Esophagus muscularis mucosa (tissue), 4 donors: ENCODE measurements at places on chromosomes 3 and 15.
A peak's percentile ranks its signal among the peaks of the same experiment; 100 is the strongest.

- H3K36me3 ChIP-seq = peaks cover 59% of the 10 kb centered on the region
- H3K27ac ChIP-seq = peak overlapping the region; percentile 75
- DNase-seq = no peak
- peaks cover 58% of the 10 kb centered on the region for H3K4me1 ChIP-seq
- H3K27me3 ChIP-seq = no peaks in the 10 kb centered on the region
- H3K4me3 ChIP-seq = no peak overlapping the region
Observed at GRCh38 chr3:124770336-124771082, 40.3 kb downstream of the UMPS start.

- DNase-seq = no peak
- peaks cover 31% of the 10 kb centered on the region for H3K4me1 ChIP-seq
- H3K36me3 ChIP-seq = no peaks in the 10 kb centered on the region
Observed at GRCh38 chr3:122794779-122795673, at the start of gene SLC49A4. Gene SLC49A4, plus strand, starts transcription at chr3:122795069. Its CDS starts 124 bp downstream, at chr3:122795193.

- DNase-seq = no peak
- H3K36me3 ChIP-seq = no peaks in the 10 kb centered on the region
- no peaks in the 10 kb centered on the region for H3K27me3 ChIP-seq
- no peak overlapping the region for H3K4me3 ChIP-seq
Observed at GRCh38 chr3:156304406-156304805, 184.0 kb downstream of the KCNAB1 start.

GRCh38 chr3:63042833-63043232 is 167.6 kb upstream of the CADPS start:
- no peak overlapping the region for H3K4me3 ChIP-seq
- no peaks in the 10 kb centered on the region for H3K4me1 ChIP-seq
- H3K27ac ChIP-seq = no peak overlapping the region
- no peak for DNase-seq
- no peaks in the 10 kb centered on the region for H3K27me3 ChIP-seq

DNA sequence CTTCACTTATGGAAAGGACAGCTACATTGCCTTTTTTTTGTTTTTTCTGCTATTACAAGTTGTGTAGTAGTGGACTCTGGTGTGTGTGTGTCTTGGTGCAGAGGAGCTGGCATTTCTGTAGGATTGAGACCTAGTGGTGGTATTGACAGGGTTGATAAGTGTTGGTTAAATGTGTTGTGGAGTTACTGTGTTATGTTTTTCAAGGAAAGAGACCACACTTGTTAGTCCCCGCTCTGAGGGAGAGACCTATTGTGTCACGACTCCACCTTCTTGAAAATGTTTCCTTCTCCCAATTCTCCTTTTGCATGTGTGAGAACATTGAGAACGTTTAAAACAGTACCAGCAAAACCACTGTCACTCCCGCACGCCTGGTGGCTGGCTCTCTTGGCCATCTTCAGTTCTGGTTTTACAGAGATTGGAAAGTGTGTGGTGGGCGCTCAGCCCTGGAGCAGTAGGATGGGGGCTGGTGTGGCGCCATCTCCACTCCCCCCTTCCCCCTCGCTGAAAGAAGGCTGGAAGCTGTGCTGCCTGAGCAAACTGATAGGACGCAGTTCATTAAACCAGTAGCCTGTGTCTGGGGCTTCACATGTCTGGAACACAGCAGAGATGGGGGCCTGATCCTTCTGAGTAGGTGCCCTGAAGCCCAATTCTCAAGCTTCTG is 5.5 kb downstream of the KLF13 start:
- no peak for DNase-seq
- peaks cover 90% of the 10 kb centered on the region for H3K4me1 ChIP-seq
- no peaks in the 10 kb centered on the region for H3K27me3 ChIP-seq
- H3K4me3 ChIP-seq = no peak overlapping the region
- H3K36me3 ChIP-seq = no peaks in the 10 kb centered on the region
- H3K27ac ChIP-seq = peak overlapping the region; percentile 99

- no peaks in the 10 kb centered on the region for H3K27me3 ChIP-seq
- H3K36me3 ChIP-seq = peaks cover 20% of the 10 kb centered on the region
- no peak for DNase-seq
- H3K4me3 ChIP-seq = no peak overlapping the region
Observed at GRCh38 chr15:72222393-72222792, 8.6 kb downstream of the PKM start.

DNA sequence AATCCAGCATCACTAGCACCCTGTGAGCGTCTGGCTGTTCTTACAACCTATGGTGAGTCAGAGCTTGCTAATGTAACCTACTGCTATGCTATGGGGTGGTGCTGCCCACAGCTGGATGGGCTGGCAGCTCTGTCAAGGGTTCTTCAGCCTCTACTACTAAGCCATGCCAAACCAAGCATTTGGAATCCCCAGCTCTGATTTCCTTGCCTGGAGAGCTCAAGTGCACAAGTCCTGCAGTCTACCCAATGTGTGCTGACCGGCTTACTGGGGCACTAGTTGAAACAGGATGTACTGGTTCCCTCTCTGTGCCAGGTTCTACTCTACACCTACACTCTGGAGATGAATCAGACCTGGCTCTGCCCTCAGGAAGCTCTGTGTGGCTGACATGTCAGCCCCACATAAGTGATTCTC is 4.2 kb downstream of the TEX264 start:
- H3K4me1 ChIP-seq = peaks cover 33% of the 10 kb centered on the region
- no peak overlapping the region for H3K4me3 ChIP-seq
- H3K36me3 ChIP-seq = no peaks in the 10 kb centered on the region
- H3K27me3 ChIP-seq = no peaks in the 10 kb centered on the region
- H3K27ac ChIP-seq = no peak overlapping the region

GRCh38 chr3:73469331-73469730 is 155.4 kb downstream of the PDZRN3 start:
- H3K27me3 ChIP-seq = no peaks in the 10 kb centered on the region
- H3K4me1 ChIP-seq = peaks cover 54% of the 10 kb centered on the region
- no peak for DNase-seq
- H3K27ac ChIP-seq = no peak overlapping the region

DNA sequence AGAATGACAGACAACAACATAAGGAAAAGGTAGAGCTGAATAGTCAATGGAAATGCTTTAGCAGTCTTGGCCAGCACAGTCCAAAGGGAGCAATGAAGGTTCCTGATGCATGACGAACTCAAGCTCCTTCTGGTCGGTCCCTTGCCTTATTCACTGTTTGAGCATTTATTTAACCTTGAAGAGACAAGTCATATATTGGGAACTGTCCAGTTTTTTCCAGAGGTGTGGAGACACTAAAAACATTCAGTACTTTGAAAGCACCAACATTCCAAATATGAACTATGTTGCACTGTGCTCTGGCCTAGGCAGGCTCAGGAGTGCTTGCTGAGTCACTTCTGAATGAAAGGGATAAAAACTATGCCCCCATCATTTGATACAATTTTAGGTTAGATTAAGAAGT is 384.8 kb downstream of the MECOM start:
- H3K36me3 ChIP-seq = no peaks in the 10 kb centered on the region
- H3K27ac ChIP-seq = no peak overlapping the region
- peaks cover 13% of the 10 kb centered on the region for H3K4me1 ChIP-seq
- H3K27me3 ChIP-seq = no peaks in the 10 kb centered on the region

DNA sequence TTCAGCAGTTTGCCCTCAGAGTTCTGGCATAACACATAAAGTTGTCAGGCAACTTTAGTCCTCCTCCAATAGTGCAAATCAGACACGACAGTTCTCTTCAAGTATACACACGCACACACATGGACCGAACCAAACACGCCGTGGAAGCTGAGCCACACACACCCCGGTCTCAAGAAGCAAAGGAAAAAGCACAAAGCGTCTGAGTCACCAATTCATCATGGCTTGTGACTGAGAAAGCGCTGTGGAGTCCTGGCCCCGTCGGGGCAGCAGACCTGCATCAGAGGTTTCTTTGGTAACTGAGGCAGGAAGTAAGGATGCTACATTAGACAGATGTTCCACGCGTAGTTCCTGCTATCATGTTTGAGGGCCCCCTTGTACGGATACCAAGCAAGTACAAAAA is 85.7 kb downstream of the VGLL4 start:
- no peak overlapping the region for H3K27ac ChIP-seq
- peaks cover 33% of the 10 kb centered on the region for H3K36me3 ChIP-seq
- no peaks in the 10 kb centered on the region for H3K27me3 ChIP-seq
- DNase-seq = no peak

- peaks cover 8% of the 10 kb centered on the region for H3K4me1 ChIP-seq
- H3K27me3 ChIP-seq = no peaks in the 10 kb centered on the region
- H3K36me3 ChIP-seq = no peaks in the 10 kb centered on the region
- no peak overlapping the region for H3K4me3 ChIP-seq
- no peak for DNase-seq
Observed at GRCh38 chr15:48392356-48392755, 61.1 kb downstream of the DUT start.

DNA sequence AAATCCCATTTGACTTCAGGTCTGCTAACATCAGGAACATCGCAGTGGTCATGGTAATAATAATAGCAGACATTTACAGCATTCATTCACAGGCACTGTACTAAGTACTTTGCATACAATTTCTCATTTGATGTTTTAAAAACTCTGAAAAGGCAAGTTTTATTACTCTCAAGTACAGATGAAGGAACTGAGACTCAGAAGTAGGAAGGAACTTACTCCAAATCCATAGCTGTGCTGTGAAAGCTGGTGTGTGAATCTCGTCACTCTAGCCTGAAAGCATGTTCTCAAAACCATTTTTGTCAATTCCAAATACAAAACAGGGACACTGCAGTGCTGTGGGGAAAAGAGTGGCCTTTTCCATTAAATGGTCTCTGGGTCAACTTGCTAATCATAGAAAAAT is 179.9 kb downstream of the FAM43A start:
- H3K27me3 ChIP-seq = no peaks in the 10 kb centered on the region
- peak overlapping the region; percentile 36 for H3K27ac ChIP-seq

GRCh38 chr3:196193736-196194541 is 17.3 kb downstream of the ZDHHC19 start:
- no peak overlapping the region for H3K27ac ChIP-seq
- H3K27me3 ChIP-seq = no peaks in the 10 kb centered on the region

GRCh38 chr3:46367811-46368210 is 2.9 kb upstream of the CCR5 start:
- no peak for DNase-seq
- H3K27ac ChIP-seq = no peak overlapping the region
- no peaks in the 10 kb centered on the region for H3K4me1 ChIP-seq
- no peaks in the 10 kb centered on the region for H3K27me3 ChIP-seq

DNA sequence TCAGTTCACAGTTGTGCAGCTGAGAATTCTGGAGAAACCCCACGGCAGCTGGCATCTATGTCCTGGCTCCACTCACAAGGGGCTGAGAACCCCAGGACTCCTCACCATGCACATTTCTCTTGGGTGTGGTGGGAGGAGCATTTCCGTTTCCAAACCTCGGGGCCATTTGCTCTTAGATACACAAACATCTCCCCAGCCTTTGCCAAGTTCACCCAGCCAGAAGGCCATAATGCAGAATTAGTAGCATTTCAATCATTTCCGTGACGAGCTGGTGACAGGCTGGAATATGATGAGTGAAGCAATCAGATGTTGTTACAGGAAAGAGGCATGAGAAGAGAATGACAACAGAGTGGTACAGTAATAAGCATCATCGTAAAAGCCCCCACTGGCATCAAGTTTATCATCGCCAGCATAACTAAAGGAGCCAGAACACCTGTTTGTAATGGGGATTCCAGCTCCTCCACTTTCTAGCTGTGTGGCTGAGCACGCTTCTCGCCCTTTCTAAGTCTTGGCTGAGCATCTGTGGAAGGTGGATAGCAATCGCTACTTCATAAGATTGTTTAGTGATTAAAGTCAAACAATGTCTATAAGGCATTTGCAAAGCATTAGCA is 82.0 kb downstream of the LIPC start:
- H3K36me3 ChIP-seq = no peaks in the 10 kb centered on the region
- no peak for DNase-seq
- H3K4me1 ChIP-seq = no peaks in the 10 kb centered on the region
- H3K27me3 ChIP-seq = no peaks in the 10 kb centered on the region

DNA sequence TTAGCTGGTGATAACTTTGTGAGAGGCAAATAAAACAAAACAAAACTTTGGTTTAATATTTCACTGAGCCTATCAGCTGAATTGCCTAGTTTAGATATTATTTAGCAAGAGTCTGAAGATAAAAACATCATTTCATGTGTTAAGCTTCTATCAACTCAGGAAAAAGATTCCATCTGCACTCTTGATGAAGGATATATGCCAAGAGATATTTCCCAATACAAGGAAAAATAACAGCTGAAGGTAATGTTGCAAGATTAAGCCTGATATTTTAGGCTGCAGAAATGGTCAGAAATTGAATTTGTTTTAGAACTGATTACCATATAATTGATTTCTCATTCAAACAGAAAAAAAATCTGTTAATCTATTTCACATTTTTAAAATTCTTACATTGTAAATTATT is 77.2 kb upstream of the SLITRK3 start:
- no peak overlapping the region for H3K27ac ChIP-seq
- no peaks in the 10 kb centered on the region for H3K36me3 ChIP-seq
- no peak for DNase-seq
- H3K27me3 ChIP-seq = no peaks in the 10 kb centered on the region

DNA sequence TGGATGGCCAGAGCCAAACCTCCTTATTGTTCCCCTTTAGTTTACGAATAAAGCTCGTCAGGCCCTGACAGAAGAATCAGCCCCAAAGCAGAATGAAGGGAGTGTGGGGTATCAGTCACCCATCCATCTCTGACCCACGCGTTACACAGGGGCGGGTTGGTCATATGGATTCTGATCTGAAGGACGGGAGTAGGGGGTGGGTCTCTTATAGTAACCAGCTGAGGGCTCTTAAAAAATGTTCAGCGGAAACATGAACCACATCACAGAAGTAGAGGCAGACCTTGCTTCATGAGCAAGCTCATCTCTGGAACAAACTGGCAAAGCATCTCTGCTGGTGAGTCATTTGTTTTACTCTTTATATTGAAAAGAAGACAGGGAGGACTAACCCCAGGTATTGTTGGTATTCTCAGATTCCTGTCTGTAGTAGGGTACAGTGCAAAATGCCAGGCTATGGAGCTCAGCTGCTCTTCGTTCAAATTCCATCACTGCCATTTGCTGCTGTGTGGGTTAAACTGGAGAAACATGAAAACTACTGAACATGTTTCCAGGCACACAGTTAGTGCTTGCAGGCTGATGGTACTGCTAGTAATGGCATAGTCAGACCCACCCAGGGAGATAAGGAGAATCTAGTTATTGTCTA is at the start of gene CXCR6:
TSS of gene CXCR6 (plus strand) at position 258 of the 640 bp plus-strand sequence. CDS start 3,018 bp downstream, outside the sequence.
- peaks cover 7% of the 10 kb centered on the region for H3K4me1 ChIP-seq
- H3K36me3 ChIP-seq = peaks cover 62% of the 10 kb centered on the region
- H3K4me3 ChIP-seq = no peak within 1 kb of the TSS
- DNase-seq = no peak
- H3K27ac ChIP-seq = no peak within 1 kb of the TSS
- H3K27me3 ChIP-seq = no peaks in the 10 kb centered on the region

DNA sequence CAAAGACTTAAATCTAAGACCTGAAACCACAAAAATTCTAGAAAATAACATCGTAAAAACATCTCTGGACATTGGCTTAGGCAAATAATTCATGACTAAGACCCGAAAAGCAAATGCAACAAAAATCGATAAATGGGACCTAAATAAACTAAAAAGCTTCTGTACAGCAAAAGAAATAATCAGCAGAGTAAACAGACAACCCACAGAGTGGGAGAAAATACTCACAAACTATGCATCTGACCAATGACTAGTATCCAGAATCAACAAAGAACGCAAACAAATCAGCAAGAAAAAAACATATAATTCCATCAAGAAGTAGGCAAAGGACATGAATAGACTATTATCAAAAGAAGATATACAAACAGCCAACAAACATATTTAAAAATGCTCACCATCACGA is 749.4 kb downstream of the PLOD2 start:
- H3K36me3 ChIP-seq = no peaks in the 10 kb centered on the region
- H3K4me3 ChIP-seq = no peak overlapping the region
- H3K4me1 ChIP-seq = no peaks in the 10 kb centered on the region
- no peaks in the 10 kb centered on the region for H3K27me3 ChIP-seq
- no peak overlapping the region for H3K27ac ChIP-seq
